Nephron progenitor cell (in vitro differentiated cells): ENCODE measurements at places on chromosomes 1 and 21.

DNA sequence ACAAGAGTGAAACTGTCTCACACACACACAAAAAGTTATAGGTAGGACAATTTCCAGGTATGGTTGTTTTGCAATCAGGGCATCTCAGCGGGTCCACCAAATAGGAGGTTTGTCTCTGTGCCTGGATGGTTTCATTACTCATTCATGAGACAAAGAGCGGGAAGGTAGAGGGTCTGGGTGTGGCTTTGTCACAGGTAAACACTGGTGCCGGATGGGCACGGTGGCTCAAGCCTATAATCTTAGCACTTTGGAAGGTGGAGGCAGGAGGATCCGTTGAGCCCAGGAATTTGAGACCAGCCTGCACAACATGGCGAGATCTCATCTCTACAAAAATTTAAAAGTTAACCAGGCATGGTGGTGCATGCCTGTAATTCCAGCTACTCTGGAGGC, 16.3 kb upstream of the ERVH48-1 start:
- DNase-seq: no peak

DNA sequence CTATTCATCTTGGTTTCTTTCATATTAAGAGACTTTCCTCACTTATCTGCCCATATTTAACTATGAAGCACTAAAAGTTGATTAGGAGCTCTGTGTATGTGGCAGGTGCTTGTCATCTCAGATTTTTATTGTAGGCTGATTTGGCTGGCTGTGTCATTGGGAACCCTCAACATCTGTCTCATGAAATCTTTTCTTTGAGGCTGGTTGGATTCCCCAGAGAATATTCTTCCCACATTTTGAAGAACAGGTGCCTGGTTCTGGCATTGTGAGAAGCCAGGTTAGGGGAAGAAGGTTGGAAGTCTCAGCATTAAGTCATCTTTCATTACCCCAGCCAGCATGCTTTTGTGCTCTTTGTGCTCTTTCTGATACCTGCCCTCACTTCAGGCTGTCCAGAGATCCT, 37.1 kb downstream of the EEIG2 start:
- DNase-seq: no peak

GRCh38 chr1:248849637-248850036, 9.2 kb downstream of the ZNF692 start:
- DNase-seq: no peak

- DNase-seq: no peak
Observed at GRCh38 chr1:207156095-207156494, 52.1 kb downstream of the C4BPA start.

DNA sequence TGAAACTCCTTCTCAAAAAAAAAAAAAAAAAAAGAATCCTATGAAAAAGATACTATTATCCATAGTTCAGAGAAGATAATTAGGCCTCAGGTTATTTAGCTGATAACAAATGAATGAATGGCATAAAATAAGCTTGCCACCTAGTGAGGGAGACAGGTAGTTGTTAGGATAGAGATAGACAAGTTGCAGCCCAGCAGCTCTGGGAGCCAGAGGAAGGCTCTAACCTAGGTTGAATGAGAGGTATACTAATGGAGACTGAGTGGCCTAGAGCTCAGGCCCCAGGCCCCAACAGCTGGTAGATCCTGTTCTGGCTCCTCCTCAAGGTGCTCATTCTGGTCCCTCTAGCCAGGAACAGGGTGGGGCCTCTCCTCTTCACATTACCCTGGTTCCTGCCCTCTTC, 20.6 kb upstream of the RSPO1 start:
- DNase-seq: no peak

DNA sequence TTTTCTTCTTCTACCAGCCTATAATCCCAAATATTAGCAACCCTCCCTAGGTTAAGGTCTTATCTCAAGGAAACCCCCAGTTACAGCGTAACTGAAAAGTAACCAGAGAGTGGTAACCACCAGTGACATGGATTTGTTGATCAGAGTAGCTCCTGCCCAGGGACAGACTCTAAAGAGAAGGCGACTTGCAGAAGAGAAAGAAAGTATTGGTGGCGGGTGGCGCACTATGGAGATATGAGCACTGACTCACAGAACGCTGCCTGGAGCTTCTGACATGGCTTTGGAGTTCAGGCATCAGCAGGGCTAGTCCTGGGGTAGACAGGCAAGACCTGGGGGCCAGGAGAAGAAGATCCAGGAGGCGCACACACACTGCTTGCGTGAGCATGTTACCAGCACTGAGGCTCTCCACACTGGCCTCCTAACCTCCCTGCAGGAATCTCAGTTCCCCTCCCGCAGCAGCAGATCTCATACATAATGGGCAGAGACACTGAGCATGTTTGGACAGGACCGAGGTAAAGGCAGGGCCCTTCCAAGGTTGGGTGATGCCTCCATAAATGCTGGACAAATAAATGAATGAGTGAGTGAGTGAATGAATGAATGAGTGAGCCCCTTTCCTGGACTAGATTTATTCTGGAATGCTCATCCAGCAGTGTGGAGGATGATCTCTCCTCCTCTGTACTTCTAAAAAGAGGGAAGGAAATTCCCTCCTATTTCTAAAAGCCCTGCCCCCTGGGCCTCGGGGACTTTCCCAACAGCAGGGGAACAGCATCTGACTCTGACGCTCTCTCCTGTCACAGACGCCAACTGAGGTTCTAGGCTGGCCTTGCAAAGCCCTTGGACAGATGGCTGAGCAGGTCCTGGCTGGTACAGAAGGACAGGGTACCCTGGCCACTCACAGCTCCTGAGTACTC, 175.5 kb downstream of the CLIC6 start:
- no peak for DNase-seq

DNA sequence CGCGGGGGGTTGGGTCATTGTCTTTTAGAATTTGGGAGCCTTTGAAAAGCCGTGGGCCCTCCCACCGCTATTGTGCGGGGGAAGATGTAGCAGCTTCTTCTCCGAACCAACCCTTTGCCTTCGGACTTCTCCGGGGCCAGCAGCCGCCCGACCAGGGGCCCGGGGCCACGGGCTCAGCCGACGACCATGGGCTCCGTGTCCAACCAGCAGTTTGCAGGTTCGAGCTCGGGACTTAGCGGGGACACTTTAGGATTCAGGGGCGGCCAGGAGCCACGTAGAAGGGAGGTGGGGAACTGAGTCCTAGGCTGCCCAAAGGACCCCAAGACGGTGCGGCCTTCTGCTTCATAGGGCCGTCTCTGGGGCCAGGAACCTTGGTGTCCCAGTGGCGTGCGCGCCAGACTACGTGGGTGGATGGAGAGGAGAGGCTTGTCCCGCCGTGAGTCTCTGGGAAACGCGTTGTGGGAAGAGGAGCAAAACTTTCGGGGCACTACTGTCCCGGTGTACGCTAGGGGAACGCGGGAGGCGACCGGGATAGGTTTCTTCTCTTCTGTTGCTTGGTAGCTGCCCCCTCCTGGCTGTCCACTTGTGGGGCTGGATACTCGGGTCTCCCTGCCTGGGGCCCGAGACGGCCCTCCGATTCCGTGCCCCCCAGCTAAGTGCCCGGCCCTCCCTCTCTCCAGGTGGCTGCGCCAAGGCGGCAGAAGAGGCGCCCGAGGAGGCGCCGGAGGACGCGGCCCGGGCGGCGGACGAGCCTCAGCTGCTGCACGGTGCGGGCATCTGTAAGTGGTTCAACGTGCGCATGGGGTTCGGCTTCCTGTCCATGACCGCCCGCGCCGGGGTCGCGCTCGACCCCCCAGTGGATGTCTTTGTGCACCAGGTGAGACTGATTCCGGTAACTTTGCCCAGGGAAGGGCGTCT, at the start of gene LIN28A:
Gene LIN28A (plus strand): TSS at position 112 of the 918 bp plus-strand sequence. CDS start 75 bp downstream, at position 187.
- peak; percentile 53 for DNase-seq

DNA sequence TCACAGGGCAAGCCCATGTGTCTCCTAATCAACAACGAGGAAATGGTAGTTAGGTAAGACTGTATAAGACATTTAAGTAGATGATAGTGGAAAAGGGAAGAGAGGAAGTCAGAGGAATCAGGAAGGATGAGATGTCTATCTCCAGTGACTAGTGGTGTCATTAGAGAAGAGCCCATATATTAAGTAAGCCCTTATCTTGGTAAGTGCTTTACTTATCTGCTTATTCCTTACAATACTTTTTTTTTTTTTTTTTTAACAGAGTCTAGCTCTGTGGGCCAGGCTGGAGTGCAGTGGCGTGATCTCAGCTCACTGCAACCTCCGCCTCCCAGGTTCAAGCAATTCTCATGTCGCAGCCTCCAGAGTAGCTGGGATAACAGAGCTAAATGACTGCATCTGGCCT, 29.5 kb downstream of the RNF11 start:
- DNase-seq: no peak

- DNase-seq: no peak
Observed at GRCh38 chr1:8259498-8260290, 58.2 kb upstream of the SLC45A1 start.

DNA sequence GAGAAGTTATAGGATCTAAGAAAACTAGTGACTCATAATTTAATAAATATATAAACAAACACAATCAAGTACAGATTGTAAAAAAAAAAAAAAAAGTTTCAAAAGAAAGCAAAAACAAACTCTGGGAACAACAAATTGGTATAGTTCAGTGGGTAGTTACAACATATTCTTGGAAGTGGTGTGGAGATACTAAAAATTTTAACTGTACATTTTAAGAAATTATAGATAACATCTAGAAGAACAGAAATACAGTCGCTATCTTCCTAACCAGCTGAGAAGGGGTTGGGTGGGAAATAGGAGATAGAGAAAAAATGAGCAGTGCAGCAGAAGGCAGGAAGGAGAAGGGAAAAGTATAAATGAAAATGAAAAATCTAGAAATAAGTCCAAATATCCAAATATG, 70.5 kb downstream of the LRRC8C start:
- no peak for DNase-seq

DNA sequence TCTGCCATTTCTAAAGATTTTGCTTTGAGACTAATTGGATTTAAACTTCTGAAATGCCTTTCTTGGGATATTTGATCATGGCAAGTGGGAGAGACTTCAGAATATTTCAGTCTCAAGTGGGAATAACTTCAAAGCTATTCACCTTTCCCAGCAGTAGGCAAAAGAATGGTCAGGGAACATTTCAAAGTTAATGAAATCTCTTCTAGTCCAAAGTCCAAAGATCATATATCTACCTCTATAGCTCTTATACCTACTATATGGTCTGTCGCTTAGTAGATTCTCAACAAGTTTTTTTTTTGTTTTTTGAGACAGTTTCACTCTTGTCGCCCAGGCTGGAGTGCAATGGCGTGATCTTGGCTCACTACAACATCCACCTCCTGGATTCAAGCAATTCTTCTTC, 44.5 kb upstream of the PIGC start:
- DNase-seq: no peak

DNA sequence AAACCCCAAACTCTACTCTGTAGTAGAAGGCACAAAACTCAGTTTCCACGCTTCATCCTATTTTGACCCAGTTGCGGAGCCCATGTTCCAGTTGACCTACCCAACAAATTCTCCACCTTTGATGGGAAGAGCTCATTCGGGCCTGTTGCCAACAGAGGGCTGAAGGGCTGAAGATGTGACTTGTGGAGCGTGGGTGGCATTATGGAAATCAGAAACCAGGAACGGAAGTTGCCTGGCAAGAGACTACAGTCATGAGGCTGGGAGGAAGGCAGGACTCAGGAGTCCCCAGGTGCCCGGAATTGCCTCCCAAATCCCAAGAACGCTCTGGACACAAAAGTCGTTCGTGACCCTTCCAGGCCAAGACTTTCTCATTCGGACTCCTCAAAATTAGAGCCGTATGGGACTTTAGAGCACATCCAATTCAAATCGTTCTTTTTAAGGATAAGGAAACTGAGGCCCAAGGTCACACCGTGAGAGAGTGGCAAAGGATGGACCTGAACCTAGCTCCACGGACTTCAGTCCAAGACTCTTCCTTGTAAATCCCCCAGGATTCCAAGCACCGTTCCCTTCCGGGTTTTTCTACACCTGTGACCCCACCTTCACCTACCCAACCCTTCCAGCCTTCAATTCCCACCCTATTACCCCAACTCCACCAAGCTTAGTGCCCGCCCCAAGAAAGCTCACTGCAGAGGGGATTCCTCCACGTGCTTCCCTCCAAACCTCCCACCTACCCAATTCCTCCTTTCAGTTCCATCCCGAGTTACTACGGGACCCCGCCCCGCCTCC, 739 bp downstream of the SMG5 start:
- no peak for DNase-seq

DNA sequence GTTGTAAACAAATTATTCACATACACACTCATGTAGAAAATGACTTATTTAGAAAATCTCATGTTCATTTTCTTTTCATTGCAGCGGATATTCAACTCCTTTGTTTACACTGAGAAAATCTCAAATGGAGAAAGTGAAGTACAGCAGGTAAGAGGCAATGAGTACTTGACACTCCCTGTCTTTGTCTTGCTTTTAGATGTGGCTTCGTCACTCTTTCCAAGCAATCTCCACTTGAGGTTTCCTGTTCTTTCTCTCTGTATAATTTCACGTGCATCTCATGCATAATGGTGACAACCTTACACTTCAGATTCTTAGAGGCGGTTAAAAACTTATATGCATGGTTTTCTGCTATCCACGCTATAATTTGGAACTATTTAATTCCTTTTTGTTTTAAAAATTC, 80.6 kb downstream of the CACHD1 start:
- no peak for DNase-seq

- DNase-seq: no peak
Observed at GRCh38 chr1:21089731-21090130, 87.0 kb downstream of the EIF4G3 start.

GRCh38 chr1:15251857-15252835, 5.1 kb downstream of the FHAD1 start:
- DNase-seq: no peak

DNA sequence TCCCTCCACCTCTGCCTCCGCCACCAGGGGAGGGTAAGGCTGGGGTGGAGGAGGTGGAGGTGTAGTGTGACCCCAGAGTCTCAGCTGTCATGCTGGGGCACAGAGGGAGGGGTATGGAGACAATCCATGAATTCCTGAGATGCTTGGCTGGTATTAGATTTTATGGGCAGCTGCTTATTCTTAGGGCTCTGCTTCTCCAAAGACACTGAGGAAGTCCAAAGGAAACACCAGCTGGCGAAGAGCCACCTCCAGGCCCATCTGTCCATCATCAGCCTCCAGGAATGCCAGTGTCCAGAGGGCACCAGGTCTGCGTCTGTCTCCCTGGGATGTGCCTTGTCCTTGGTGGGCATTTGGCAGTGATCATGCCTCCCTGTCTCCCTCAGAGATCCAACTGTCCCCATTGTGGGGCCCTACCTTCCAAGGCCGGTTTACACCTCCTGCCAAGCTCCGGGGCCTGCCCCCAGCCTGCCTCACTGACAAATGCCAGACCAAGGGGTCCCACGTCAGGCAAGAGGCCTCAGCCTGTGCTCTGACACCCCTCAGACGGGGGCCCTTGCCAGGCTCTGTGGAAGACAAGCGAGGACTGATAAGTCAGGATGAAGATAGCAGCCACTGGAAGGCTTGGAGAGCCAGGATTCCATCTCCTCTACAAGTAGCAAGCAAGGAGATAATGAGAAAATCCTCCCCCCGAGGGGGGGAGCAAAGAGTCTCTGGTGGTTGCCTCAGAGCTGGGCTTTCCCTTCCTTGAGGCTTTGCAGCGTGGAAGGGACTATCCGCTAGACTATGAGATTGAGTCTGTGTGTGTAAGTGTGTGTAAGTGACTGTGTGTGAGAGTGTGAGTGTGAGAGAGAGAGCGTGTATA, 1.6 kb downstream of the TNNI1 start:
- no peak for DNase-seq

DNA sequence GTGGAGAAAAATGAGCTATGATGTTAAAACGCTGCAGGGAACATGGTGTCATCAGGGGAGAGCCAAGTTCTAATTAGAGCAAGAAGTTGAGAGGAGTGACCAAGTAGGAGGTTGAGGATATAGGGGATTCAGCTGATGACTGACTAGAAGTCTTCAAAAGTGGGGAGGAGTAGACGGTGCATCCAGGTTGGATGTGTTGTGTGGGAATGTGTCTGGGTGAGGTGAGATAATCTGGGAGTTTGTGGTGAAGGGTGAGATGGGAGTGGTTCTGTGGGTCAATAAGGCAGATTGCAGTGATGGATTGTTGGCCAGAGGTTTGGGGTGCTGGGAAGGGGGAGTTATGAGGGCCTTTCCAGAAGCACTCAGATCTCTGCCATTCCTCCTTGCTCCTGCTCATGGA, 72.0 kb upstream of the IRF2BP2 start:
- DNase-seq: no peak
